Activated naive CD4-positive, alpha-beta T cell treated with anti-CD3 and anti-CD28 coated beads, Interleukin-2, amount 50 U/mL, for 16 hours (primary cell): ENCODE measurements at places on chromosomes 16 and 17.

DNA sequence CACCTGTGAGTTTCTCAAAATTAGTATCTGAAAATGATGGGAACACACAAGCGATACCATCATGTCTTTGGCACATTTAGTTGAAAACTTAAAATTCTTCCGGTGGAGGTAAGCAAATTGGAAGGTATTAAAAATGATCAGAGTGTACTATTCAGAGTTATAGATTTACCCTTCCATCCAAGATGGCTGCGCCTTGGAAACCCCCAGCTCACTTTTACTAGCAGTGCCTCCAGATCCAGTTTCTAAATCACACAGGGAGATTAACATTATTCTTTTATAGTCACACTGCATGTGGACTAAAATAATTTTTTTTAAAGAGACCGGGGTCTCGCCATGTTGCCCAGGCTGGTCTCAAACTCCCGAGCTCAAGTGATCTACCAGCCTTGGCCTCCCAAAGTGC, 15.0 kb downstream of the PITPNC1 start:
- DNase-seq = no peak

GRCh38 chr16:28931801-28932225, at the start of gene CD19:
CD19 (plus strand) TSS chr16:28931971; CDS start chr16:28932001, 30 bp downstream.
- DNase-seq = no peak

DNA sequence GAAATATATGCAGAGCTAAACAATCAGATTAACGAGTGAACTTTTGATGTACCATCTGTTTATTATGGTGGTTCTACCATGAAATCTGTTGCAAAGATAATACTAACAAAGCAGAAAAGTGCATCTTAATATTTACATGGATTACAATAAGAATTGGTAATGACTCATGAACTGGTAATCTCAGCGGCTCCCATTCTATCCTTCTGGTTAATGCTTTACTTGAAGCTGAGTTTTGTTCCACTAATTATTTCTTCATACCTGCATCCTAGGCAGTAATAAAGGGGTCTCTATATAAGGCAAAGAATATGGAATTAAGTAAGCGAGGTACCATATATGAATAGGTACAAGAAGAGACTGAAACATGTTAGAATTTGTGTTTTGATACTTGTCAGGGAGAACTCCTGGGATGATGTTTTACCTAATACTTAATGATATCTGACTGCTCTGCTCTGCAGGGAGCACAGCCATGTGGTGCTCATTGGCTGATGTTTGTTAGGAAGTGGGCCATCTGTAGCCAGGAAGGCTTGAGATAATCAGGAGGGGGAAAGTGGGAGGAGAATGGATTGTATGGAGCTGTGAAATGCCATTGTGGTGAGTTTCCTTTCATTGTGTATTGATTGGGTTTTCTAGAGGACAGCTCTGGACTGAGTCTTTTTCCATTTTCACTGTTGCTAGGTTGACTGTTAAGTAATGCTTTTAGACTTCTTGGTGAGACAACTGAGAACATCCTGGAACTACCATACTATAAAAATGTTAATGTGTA, 52.6 kb downstream of the MAP2K6 start:
- DNase-seq = no peak

DNA sequence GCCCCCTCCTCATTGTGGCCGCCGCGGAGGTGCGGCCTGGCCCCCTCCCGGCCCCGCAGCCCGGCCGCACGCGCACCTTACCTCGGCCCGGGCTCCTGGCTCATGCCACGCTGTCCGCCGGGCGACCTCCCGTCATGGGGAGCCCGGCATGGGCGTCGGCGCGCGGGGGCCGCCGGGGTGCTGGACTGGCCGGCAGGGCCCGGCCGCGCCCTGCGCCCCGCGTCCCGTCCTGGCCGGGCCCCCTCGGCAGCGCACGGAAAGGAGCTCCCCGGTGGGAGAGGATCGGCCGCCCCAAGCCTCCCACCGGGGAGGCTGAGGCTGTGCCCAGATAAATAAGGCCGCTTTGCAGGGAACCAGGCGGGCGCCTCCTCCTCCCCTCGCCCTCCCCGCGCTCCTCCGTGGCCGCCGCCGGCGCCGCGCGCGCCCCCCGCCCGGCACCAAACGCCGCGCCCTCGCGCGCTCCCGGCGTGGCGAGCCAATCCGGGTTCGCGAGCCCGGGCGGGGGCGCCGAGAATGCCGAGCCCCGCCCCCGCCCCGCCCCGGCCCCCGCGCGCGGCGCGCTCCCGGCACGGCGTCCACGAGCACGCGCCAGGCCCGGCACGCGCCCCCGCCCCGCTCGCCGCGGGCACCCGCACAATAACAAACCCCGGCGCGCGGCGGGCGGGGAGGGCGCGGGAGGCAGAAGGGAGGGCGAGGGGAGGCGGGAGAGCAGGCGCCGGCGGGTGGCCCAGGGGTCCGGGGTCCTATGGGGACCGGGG, at the start of gene FBXL16:
FBXL16 (minus strand) TSS at position 371 of the 758 bp plus-strand sequence. CDS start 8,396 bp downstream, outside the sequence.
- no peak for DNase-seq

DNA sequence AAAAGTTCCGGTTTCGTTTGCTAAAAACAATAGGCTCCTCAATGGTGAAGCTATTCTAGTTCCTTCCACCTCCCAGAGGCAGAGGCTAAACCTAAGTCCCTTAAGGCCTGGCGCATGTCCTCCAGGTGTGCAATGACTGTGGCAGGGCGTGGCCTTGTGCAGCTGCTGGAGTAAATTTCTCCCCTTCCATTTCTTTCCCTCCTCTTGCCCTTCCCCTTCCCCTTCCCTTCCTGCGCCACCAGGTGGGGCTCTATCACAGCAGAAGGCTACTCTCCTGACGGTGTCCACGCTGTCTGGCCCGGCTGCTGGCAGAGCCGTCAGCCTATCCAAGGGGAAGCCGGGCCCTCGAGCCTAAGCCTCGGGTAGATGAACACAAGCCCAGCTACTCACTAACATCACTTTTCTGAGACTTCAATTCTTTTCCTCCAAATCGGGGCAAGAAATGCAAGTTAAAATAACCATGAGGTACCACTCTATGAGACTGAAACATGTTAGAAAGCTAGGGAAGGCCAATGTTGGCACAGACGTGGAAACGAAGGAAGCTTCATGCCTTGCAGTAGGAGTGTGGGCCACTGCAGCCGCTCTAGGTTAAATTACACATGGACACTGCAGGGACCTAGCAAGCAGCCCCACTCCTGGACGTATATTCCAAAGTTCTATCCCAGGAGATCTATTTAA, 34.4 kb downstream of the C16orf78 start:
- peak; percentile 65 for DNase-seq

- DNase-seq = no peak
Measured at GRCh38 chr16:87129771-87130170, 187.4 kb downstream of the C16orf95 start.

DNA sequence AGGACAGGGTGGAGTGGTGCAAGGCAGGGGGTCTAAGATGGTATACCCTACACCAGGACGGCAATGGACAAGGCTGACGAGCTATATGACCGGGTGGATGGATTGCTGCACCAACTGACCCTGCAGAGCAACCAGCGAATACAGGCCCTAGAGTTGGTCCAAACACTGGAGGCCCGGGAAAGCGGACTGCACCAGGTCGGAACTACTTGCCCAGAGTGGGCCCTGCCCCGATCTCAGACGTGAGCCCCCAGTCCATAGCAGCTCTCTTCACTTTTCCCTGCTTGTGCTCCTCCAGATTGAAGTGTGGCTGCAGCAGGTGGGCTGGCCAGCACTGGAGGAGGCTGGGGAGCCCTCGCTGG, 3.1 kb downstream of the PLEKHG4 start:
- DNase-seq = no peak

DNA sequence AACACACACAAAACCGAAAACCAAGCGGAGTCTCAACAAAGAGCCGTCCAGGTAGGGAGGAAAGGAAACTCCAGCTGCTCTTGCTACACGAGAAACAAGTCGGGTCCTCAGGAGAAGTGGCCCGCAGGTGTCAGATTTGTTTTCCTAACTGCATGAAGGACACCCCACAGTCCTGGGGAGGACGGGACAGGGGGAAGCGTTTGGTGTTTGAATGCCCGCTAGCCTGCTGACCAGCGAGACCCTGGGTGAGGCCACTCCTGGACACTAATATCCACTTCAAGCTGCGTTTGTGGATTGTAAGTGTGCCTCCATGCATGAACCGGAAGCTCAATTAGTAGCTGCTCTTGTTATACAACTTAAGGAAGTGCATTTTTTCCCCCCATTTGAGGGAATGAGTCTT, 299.5 kb downstream of the MAF start:
- DNase-seq = no peak

GRCh38 chr17:50693036-50693682, 14.6 kb downstream of the ANKRD40 start:
- no peak for DNase-seq

- no peak for DNase-seq
Measured at GRCh38 chr16:12390644-12391043, 413.0 kb downstream of the CPPED1 start.

GRCh38 chr16:61480250-61480649, 556.0 kb downstream of the CDH8 start:
- DNase-seq = no peak

GRCh38 chr16:2814551-2815298, 2.3 kb upstream of the PRSS21 start:
- no peak for DNase-seq

GRCh38 chr17:74736513-74737298, at the start of gene RAB37:
RAB37 (plus strand) TSS chr17:74737256; CDS start chr17:74737273, 17 bp downstream.
- peak; percentile 48 for DNase-seq

GRCh38 chr17:44334727-44335126, 10.1 kb upstream of the SLC25A39 start:
- DNase-seq = no peak

DNA sequence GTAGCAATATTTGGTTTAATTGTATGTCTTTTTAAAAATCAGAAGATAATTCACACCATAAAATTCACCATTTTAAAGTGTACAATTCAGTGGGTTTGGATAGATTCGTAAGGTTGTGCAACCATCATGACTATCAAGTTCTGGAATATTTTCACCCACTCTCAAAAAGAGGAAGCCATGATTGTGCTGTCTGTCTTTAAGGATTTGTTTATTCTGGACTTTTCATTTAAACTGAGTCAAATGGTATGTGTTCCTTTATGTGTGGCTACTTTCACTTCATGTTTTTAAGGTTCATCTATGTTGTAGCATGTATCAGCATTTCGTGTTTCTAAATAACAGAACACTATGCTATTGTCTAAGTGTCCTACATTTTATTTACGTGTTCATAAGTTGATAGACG, 68.1 kb upstream of the CPHXL start:
- DNase-seq = no peak

- no peak for DNase-seq
Measured at GRCh38 chr17:37828651-37829124, 83.8 kb upstream of the HNF1B start.

DNA sequence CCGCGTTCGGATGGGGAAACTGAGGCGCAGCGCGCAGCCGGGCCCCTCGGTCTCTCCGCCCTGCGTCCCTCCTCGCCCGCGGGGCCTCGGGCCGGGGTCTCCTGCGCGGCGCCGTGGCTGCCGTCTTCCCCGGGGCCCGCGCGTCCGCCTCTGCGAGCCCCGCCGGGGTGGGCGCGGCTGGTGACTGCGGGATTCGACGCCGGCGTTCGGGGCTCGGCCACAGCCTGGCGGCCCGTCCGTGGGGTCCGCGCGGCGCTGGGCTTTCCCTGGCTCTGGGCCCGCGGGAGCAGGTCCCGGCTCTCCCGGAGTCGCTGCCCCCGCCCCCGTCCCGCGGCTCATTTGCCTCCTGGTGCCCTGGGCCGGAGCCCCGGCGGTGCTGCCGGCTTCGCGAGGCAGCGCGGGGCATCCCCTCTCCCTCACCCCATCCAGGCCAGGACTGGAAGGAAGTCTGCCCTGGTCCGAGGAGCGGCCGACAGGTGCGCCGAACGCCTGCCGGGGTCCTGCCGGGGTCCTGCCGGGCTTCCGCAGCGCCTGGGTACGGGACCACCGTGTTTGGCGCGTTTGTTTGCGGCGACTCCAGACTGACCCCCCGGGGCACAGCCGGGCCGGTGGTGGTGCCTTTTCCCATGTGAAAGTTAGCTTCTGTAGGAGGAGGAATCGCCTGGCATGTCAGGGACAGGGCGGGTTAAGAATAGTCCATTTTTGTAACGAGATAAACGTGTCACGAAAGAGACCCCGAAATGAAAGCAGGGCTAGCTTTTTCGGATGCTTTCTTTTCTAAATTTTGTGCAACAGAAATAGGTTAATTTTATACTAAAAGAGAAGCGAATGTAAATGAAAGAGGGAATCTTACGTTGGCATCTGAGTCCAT, 671 bp downstream of the CHMP6 start:
- DNase-seq = no peak

- no peak for DNase-seq
Measured at GRCh38 chr17:79806863-79807720, 10.2 kb upstream of the CBX8 start.
